Stimulated activated CD4-positive, alpha-beta T cell treated with anti-CD3 and anti-CD28 coated beads, Interleukin-1b, Interleukin-23, amount 100 ng/mL, for 1 hour (primary cell): ENCODE measurements at places on chromosomes 2 and 18.

GRCh38 chr2:50492477-50492851, 539.5 kb downstream of the NRXN1 start:
- no peak for DNase-seq

GRCh38 chr2:241750076-241750840, 15.8 kb downstream of the D2HGDH start:
- DNase-seq: no peak

- no peak for DNase-seq
Observed at GRCh38 chr18:5424903-5425664, 118.7 kb downstream of the EPB41L3 start.

DNA sequence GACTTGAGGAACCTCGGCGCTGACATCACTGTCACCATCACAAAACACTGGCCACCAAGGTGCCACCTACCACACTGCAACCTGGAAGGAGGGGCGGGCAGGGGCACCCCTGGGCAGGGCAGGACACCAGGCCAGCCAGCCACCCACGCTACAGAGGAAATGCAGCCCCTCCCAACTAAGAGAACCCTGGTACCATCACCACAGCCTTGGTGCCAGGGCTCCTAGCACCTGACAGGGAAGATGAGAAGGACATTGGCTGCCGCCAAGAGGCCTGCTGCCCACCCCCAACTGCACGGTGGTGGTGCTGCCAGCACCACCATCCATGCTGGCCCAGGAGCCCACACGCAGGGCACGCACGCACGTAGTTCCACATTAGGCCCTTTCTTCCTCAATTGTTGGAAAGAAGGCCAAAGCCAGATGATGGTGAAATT, 88.7 kb downstream of the HDAC4 start:
- no peak for DNase-seq

- no peak for DNase-seq
Observed at GRCh38 chr2:203533676-203534591, 1.2 kb downstream of the RAPH1 start.

- DNase-seq: no peak
Observed at GRCh38 chr18:9914334-9914583, 443 bp downstream of the VAPA start.

DNA sequence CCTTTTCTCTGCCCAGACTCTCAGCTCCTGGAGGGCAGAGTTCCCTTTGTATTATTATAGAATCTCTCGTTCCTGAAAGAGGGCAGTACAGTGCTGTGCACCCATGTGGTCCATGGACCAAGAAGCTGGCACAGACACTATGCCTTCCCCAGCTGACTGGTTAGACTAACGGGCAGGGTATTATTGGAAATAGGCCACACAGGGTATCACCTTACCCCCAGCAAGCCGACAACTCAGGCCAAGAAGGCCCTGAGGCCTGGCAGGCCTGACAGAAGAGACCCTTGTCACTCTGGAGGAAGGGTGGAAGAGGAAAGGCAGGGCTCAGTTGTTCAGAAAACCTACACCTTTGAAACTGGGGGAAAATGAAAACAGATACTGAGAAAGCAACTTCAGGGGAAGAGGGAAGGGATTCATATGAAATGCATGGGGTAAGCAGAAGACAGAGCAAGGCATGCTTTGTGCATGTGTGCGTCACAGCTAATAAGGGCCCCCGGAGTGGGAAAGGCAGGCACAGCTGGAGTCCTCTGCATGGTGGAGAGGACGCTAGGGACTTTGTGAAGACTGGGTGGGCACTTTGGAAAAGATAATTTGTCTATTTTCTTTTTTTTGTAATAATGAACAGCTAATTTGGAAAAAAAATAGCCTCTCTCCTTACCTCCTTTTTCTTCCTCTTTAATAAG, 476.8 kb upstream of the CELF4 start:
- no peak for DNase-seq

- DNase-seq: no peak
Observed at GRCh38 chr2:13550285-13551231, 833.8 kb downstream of the TRIB2 start.

GRCh38 chr2:48204750-48205136, 298.4 kb upstream of the FBXO11 start:
- DNase-seq: no peak

GRCh38 chr18:65411061-65411460, 339.8 kb upstream of the CDH7 start:
- no peak for DNase-seq

GRCh38 chr18:24114924-24115549, 23.8 kb upstream of the CABYR start:
- DNase-seq: no peak

DNA sequence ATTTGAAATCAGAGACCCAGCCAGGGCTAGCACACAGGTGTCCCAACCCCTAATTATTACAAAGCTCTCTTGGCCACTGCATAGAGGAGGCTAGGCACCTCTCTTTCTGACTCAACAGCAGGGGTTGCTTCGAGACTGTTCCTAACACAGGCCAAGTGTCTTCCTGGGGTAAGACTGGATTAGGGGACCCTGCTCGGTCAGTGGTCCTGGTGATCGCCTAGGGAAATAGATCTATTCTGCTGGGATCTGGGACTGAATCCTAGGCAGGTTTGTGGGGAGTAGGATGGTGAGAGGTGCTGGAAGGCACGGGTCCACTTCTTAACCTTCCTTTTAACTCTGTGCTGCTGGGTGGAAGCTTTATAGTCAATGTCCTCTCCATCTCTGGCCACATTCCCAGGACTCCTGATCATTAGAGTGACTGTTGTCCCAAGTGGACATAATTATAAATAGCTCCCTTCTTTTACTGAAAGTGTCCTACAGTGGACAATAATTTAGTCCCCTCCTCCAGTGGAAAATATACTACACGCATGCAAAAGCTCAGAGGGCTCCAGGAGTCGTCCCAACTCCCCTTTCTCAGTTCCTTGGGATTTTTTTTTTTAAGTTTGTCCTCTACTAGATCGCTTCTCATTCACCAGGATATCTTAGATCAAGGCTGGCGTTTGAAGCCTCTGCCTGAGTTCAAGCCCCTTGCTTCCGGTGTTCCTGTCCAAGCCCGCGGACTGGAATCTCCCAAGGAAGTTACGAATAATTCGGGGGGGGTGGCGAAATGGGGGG, 1.3 kb upstream of the TRIB2 start:
- DNase-seq: no peak

DNA sequence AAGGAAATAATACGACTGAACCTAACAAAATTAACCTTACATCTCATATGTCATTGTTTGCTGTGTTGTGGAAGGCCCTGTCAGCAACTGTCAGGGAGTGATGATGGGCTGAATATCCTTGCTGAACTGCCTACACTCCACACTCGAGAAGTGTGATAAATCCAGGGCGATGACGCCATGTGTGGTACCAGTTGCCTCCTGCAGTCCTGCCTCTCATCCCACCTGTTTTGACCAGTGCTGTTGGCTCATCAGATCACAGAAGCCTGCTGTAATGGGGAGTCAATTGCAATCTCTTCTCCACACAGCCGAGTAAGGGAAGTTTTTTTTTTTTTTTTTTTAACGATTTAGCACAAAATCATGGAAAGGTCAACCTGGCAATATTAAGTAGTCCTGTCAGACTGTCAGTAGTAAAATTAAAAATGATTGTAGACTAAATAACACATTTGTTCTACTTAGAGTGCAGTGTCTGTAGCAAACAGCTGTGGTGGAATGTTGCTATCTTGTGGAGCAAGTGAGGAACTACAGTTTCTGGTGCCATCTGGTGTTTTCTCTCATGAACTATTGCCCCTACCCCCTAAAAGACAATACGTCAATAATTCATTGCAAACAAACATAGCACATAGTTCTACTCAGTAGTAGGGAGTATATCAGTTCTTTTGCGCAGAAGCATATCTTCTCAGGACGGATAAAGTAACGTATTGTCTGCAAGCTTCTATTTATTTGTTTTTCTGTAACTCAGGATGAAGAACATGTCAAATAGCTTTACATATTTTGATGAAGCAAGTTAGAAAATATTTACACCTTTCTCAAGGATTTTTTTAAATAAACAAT, 347.6 kb downstream of the CTNNA2 start:
- no peak for DNase-seq

DNA sequence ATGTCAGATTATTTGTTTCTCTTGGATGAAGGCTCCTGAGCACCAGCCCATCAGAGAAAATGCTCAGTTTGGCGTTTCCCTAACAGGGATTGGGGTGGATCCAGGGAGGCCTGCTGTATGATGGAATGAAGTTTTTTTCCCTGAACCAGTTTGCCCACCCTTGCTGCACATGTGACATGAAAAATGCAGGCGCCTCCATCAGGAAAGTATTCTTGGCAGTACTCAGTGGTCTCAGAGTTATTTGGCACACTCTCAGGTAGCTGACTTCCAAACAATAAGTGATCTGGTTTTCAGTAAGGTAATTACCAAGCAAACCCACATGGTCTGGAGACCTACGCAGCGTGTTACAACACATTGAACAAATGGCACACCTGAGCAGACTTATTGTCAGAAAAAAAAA, 254.9 kb downstream of the PAX3 start:
- no peak for DNase-seq

- DNase-seq: no peak
Observed at GRCh38 chr2:22521620-22522019, 863.4 kb upstream of the KLHL29 start.

DNA sequence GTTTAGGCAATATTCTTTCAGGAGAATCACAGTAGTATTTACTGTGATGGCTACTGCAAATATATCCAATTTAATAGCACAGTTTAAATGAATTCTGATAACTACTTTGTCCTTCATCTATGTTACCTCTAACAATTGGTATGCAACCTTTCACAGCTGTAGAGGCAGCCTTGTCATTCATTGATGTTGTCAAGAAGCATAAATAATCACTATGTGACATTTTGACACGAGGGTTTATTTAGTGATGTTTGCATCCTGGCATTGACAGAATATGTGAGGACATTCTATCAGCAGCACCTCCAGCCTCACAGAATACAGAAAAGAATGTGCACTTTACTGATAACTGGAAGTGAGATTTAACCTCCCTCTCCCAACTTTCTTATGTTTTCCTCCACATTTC, 9.3 kb upstream of the KCNJ3 start:
- no peak for DNase-seq

- no peak for DNase-seq
Observed at GRCh38 chr2:43139996-43140621, 86.3 kb downstream of the ZFP36L2 start.

DNA sequence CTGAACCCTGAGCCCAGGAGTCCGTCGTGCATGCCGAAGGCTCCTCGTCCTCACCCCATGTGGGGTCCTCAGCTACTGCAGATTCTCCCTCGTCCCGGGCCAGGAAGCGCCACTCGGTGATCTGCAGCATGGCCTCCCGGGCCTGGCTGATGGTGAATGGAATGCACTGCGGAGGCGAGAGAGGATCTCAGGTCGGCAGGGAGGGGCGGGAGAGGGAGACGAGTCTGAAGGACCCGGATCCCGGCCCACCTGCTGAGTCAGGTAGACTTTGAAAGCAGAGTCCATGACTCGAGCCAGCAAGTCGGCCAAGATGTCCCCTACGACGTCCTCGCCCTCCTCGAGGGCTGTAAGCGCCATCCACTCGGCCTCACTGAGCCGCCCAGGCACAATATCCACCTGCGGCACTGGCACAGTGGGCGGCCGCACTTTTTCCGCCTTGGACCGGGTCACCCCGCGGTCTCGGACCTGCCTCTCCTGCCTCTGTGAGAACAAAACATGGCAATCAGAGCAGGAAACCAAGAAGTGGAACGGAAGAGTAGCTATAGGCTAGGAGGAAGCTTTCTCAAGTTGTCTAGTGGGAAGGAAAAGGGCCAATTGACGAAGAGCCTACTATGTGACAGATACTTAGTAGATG, 5.5 kb downstream of the C2orf81 start:
- no peak for DNase-seq

- DNase-seq: no peak
Observed at GRCh38 chr2:135882415-135882814, 6.2 kb upstream of the MCM6 start.
